Neural cell (in vitro differentiated cells): ENCODE measurements at places on chromosomes 1 and 21. TPM values are rescaled to one million over a fixed set of nuclear protein-coding genes. Genes with fewer than 3 reads are reported as not detected.

PRRX1 gene
- polyA plus RNA-seq, result 0.10 TPM in 1 of 2 replicates, not detected in the other

TMEM269 gene
- polyA plus RNA-seq, result 1.1 and 1.9 TPM in 2 replicates

LCE6A gene
- not detected in 2 replicates for polyA plus RNA-seq

LAPTM5 gene
- polyA plus RNA-seq, result 0.12 TPM in 1 of 2 replicates, not detected in the other

CTTNBP2NL gene
- polyA plus RNA-seq, result 11.8 and 12.5 TPM in 2 replicates

NOS1AP gene
- 5.3 and 6.2 TPM in 2 replicates for polyA plus RNA-seq

PSRC1 gene
- polyA plus RNA-seq, result 5.4 and 7.9 TPM in 2 replicates

GBP7 gene
- not detected in 2 replicates for polyA plus RNA-seq

PADI2 gene
- polyA plus RNA-seq, result 1.6 and 2.2 TPM in 2 replicates

USP25 gene
- polyA plus RNA-seq, result 15.0 and 19.2 TPM in 2 replicates

LCE1E gene
- polyA plus RNA-seq, result not detected in 2 replicates

TNFAIP8L2 gene
- polyA plus RNA-seq, result not detected in 2 replicates

CIART gene
- polyA plus RNA-seq, result 7.3 and 9.1 TPM in 2 replicates

LINGO4 gene
- polyA plus RNA-seq, result not detected in 2 replicates

FHAD1 gene
- 0.46 TPM in 1 of 2 replicates, not detected in the other for polyA plus RNA-seq

VASH2 gene
- 65.2 and 69.5 TPM in 2 replicates for polyA plus RNA-seq

PALMD gene
- 19.4 and 20.6 TPM in 2 replicates for polyA plus RNA-seq

FCAMR gene
- not detected in 2 replicates for polyA plus RNA-seq

CALML6 gene
- not detected in 2 replicates for polyA plus RNA-seq

NBPF4 gene
- polyA plus RNA-seq, result not detected in 2 replicates

SH2D5 gene
- 14.1 and 27.9 TPM in 2 replicates for polyA plus RNA-seq

NUDT4B gene
- 5.8 and 6.6 TPM in 2 replicates for polyA plus RNA-seq

MFSD2A gene
- 7.0 and 7.8 TPM in 2 replicates for polyA plus RNA-seq

CRYAA gene
- polyA plus RNA-seq, result not detected in 2 replicates

PAPPA2 gene
- 0.36 and 0.59 TPM in 2 replicates for polyA plus RNA-seq

KPRP gene
- not detected in 2 replicates for polyA plus RNA-seq

TSHB gene
- not detected in 2 replicates for polyA plus RNA-seq

SH3D21 gene
- 2.6 and 2.8 TPM in 2 replicates for polyA plus RNA-seq

IL12RB2 gene
- polyA plus RNA-seq, result not detected in 2 replicates

LCE1B gene
- not detected in 2 replicates for polyA plus RNA-seq

TSSK3 gene
- not detected in 2 replicates for polyA plus RNA-seq

LIN28A gene
- 0.94 and 1.0 TPM in 2 replicates for polyA plus RNA-seq

LENEP gene
- polyA plus RNA-seq, result 3.9 TPM in 1 of 2 replicates, not detected in the other

SMCP gene
- polyA plus RNA-seq, result not detected in 2 replicates

PRKAA2 gene
- polyA plus RNA-seq, result 18.5 and 20.0 TPM in 2 replicates

AXDND1 gene
- 1.1 and 1.6 TPM in 2 replicates for polyA plus RNA-seq

ARHGEF16 gene
- 0.64 and 0.96 TPM in 2 replicates for polyA plus RNA-seq

GBP4 gene
- not detected in 2 replicates for polyA plus RNA-seq

REG4 gene
- polyA plus RNA-seq, result not detected in 2 replicates

RHEX gene
- polyA plus RNA-seq, result not detected in 2 replicates

SLC27A3 gene
- polyA plus RNA-seq, result 30.6 and 38.2 TPM in 2 replicates

PRAMEF13 gene
- not detected in 2 replicates for polyA plus RNA-seq

CRNN gene
- polyA plus RNA-seq, result not detected in 2 replicates
